ENCODE measurements at places on chromosomes 12 and 14.

- H3K36me3 ChIP-seq: no peaks in the 10 kb centered on the region
- H3K27me3 ChIP-seq: no peaks in the 10 kb centered on the region
- H3K4me1 ChIP-seq: no peaks in the 10 kb centered on the region
- no peak for DNase-seq
Observed at GRCh38 chr14:106487600-106487999, 961.2 kb downstream of the TMEM121 start.

GRCh38 chr12:108551535-108551934, 9.4 kb downstream of the SART3 start:
- no peak overlapping the region for H3K4me3 ChIP-seq
- DNase-seq: no peak
- peaks cover 63% of the 10 kb centered on the region for H3K36me3 ChIP-seq
- H3K27me3 ChIP-seq: no peaks in the 10 kb centered on the region
- no peak overlapping the region for H3K27ac ChIP-seq
- H3K4me1 ChIP-seq: no peaks in the 10 kb centered on the region

- DNase-seq: no peak
- no peak overlapping the region for H3K27ac ChIP-seq
- no peak overlapping the region for H3K4me3 ChIP-seq
Observed at GRCh38 chr12:100675432-100675831, 101.9 kb downstream of the GAS2L3 start.

DNA sequence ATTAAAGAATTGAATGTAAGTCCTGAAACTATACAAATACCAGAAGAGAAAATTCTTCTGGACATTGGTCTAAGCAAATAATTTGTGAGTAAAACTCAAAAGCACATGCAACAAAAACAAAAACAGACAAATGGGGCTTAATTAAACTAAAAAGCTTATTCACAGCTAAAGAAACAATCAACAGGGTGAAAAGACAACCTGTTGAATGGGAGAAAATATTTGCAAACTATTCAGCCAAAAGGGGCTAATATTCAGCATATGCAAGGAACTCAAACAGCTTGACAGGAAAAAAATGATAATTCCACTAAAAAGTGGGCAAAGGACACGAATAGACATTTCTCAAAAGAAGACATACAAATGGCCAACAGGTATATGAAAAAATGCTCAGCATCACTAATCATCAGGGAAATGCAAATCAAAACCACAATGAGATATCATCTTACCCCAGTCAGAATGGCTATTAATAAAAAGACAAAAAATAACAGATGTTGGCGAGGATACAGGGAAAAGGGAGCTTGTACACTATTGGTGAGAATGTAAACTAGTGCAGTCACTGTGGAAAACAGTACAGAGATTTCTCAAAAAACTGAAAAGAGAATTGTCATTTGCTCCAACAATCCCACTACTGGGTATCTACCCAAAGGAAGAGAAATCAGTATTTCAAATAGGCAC, 177.5 kb upstream of the RTL1 start:
- DNase-seq: no peak
- no peaks in the 10 kb centered on the region for H3K36me3 ChIP-seq
- no peak overlapping the region for H3K4me3 ChIP-seq
- peaks cover 11% of the 10 kb centered on the region for H3K4me1 ChIP-seq
- no peak overlapping the region for H3K27ac ChIP-seq
- H3K27me3 ChIP-seq: peaks cover 29% of the 10 kb centered on the region

- DNase-seq: no peak
- H3K27ac ChIP-seq: no peak overlapping the region
- H3K4me3 ChIP-seq: no peak overlapping the region
- no peaks in the 10 kb centered on the region for H3K27me3 ChIP-seq
- peaks cover 2% of the 10 kb centered on the region for H3K36me3 ChIP-seq
Observed at GRCh38 chr12:95014554-95014953, 11.1 kb upstream of the NDUFA12 start.

DNA sequence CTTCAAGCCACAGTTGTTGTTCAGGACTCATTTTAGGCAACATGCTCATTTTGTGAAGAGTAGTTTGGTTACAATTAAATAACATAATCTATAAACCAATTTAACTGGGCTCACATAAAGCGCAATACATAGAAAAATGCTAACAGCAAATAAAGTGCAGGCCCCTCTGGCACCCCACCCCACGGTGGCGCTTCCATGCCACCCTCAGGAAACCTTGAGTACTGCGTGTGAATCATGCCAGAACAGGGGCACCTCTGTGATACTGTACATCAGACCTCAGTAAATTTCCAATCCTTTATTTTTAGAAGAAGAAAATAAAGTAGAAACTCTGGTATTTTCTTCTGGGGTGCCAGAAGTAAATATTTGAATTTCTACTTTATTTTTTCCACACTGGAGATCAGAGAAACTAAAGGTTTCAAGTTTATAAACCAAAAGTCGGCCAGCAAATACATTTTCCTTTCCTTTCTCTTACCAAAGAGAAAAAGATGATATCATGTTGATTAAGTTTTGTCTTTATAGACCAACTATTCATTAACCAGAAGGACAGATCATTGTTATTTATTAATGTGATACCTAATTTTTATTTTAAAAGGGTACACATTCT, 316.8 kb downstream of the PAWR start:
- DNase-seq: no peak
- no peaks in the 10 kb centered on the region for H3K4me1 ChIP-seq
- H3K27me3 ChIP-seq: no peaks in the 10 kb centered on the region
- H3K27ac ChIP-seq: no peak overlapping the region
- no peaks in the 10 kb centered on the region for H3K36me3 ChIP-seq
- no peak overlapping the region for H3K4me3 ChIP-seq

DNA sequence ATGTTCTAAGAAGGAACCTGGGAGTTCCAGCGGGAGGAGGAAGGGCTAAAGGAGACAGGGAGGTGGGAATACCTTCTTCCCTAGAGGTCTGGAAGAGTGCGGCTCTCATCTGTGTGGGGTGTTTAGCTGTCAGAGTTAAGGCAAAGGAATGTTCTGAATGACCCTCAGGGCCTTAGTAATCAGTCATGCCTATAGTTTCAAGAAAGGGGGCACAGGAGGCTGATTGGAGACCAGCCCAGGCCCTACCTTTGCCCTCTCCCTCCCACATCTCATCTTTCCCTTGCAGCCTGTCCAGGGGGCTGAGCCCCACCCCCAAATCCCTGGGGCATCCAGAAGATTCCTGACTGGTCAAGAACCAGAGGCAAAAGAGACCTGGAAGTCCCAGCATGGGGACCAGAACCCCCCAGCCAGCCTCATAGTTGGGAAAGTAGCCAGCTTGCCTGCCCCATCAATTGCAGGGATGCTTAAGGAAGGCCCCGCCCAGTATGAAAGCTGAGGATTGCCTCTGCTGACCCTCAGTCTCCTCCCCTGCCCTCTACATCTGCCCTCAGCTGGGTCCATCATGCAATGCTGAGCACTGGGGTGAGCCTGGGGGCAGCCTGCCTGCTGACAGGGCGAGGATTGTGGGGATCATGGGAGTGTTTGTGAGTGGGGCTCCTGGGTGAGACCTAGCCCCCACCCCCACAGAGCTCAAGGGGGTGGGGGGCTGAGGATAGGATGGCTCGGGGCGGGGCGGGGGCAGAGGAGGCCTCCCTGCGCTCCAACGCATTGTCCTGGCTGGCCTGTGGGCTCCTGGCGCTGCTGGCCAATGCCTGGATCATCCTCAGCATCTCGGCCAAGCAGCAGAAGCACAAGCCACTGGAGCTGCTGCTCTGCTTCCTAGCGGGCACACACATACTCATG, 1.8 kb downstream of the GPR162 start:
- no peak for DNase-seq
- H3K27ac ChIP-seq: no peak overlapping the region
- no peak overlapping the region for H3K4me3 ChIP-seq
- H3K36me3 ChIP-seq: no peaks in the 10 kb centered on the region
- peaks cover 54% of the 10 kb centered on the region for H3K4me1 ChIP-seq
- no peaks in the 10 kb centered on the region for H3K27me3 ChIP-seq

GRCh38 chr12:99453836-99454538, 193.6 kb upstream of the GARIN6 start:
- H3K27ac ChIP-seq: no peak overlapping the region
- no peaks in the 10 kb centered on the region for H3K4me1 ChIP-seq
- no peak overlapping the region for H3K4me3 ChIP-seq
- DNase-seq: no peak

DNA sequence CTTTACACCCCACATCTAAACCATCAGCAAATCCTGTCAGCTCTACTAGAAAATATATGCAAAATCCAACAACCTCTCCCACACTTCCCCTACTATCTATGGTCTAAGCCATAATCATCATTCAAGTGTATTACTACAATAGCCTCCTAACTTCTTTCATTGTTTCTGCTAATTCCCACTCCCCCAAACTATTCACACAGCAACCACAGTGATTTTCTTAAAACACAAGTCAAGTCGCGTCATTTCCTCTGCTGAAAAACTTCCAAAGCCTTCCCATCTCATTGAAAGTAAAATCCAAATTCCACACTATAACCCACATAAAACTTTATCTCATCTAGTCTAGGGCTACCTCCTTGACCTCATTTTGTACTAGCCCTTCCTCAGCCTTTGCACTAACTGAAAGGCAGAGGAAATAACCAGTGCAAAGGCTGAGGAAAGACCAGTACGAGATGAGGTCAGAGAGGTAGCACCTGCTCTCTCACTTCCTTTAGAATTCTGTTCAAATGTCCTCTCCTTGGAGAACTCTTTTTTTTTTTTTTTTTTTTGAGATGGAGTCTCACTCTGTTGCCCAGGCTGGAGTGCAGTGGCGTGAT, 65.5 kb upstream of the MDM1 start:
- DNase-seq: no peak
- peaks cover 2% of the 10 kb centered on the region for H3K4me1 ChIP-seq
- no peak overlapping the region for H3K4me3 ChIP-seq

GRCh38 chr14:69079188-69079742, 73.7 kb downstream of the DCAF5 start:
- H3K36me3 ChIP-seq: peaks cover 57% of the 10 kb centered on the region
- H3K4me3 ChIP-seq: no peak overlapping the region
- H3K27me3 ChIP-seq: no peaks in the 10 kb centered on the region
- no peak overlapping the region for H3K27ac ChIP-seq
- DNase-seq: no peak
- peaks cover 2% of the 10 kb centered on the region for H3K4me1 ChIP-seq

DNA sequence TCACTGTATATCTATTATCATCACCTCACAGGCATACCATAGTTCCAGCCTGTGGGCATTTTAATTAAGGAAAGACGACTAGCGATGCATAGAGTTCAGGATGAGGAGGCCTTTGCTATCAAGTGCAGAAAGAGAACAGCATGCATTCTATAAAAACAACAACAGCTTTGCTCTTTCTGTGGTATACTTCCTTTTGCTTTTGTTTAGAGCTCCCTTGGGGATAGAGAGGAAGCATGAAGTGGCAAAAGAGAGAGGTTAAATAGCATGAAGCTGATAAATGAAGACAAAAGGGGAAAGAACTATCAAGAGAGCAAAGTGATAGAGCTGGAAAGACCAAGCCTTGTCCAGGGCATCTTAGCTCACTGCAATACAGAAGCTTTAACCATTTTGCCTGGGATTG, 23.5 kb downstream of the IFNG-AS1 start:
- peaks cover 8% of the 10 kb centered on the region for H3K4me1 ChIP-seq
- no peak overlapping the region for H3K4me3 ChIP-seq
- no peaks in the 10 kb centered on the region for H3K36me3 ChIP-seq
- H3K27me3 ChIP-seq: no peaks in the 10 kb centered on the region
- no peak for DNase-seq

DNA sequence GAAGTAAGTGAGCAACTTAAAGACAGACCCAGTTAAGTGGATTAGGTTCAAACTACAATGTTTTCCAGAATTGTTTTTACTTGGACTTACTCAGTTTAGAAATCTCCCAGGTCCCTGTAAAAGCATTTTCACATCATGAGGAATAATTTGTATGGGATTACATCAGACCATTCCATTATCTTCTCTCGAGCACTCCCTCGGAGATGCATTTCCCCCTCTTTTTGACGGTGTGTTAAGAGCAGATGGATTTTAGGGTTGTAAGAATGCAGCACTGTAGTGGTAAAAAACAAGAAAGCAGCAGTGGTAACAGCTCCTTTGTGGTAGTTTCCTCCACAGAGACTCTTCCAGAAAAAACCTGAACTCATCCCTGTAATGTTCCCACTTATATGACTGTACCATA, 488.4 kb downstream of the BCAT1 start:
- no peak overlapping the region for H3K4me3 ChIP-seq
- DNase-seq: no peak
- peaks cover 4% of the 10 kb centered on the region for H3K4me1 ChIP-seq
- no peaks in the 10 kb centered on the region for H3K27me3 ChIP-seq
- no peak overlapping the region for H3K27ac ChIP-seq

DNA sequence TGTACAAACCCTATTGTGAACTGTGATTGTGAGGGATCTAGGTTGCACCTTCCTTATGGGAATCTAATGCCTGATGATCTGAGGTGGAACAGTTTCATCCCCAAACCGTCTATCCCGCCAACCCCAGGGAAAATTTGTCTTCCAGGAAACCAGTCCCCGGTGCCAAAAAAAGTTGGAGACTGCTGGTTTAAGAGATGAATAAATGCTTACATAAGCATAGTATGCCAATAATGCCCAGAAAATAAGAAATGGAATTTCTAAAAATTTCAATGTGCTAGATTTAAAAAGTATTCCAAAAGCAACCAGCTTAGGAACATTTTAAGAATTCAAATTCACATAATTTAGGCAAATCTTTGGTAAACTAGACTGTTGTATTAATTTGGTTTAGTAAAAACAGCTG, 5.4 kb upstream of the RNU6-8 start:
- no peaks in the 10 kb centered on the region for H3K4me1 ChIP-seq
- no peak overlapping the region for H3K4me3 ChIP-seq
- no peaks in the 10 kb centered on the region for H3K27me3 ChIP-seq
- DNase-seq: no peak
- no peaks in the 10 kb centered on the region for H3K36me3 ChIP-seq

- no peaks in the 10 kb centered on the region for H3K36me3 ChIP-seq
- H3K4me1 ChIP-seq: peaks cover 2% of the 10 kb centered on the region
- H3K4me3 ChIP-seq: no peak overlapping the region
- no peak overlapping the region for H3K27ac ChIP-seq
- no peaks in the 10 kb centered on the region for H3K27me3 ChIP-seq
Observed at GRCh38 chr14:61503167-61503801, 181.9 kb downstream of the PRKCH start.

GRCh38 chr14:22218728-22219127, 370.3 kb downstream of the DAD1 start:
- no peak overlapping the region for H3K4me3 ChIP-seq
- no peaks in the 10 kb centered on the region for H3K36me3 ChIP-seq
- DNase-seq: no peak
- H3K27me3 ChIP-seq: no peaks in the 10 kb centered on the region
- H3K27ac ChIP-seq: no peak overlapping the region

- peaks cover 4% of the 10 kb centered on the region for H3K4me1 ChIP-seq
- DNase-seq: peak; percentile 62
- H3K36me3 ChIP-seq: no peaks in the 10 kb centered on the region
- H3K4me3 ChIP-seq: peak overlapping the region; percentile 89
Observed at GRCh38 chr14:102516531-102517391, 7.2 kb upstream of the ANKRD9 start.

GRCh38 chr14:88621100-88621499, 58.3 kb downstream of the ZC3H14 start:
- DNase-seq: no peak
- peaks cover 4% of the 10 kb centered on the region for H3K4me1 ChIP-seq
- H3K27ac ChIP-seq: no peak overlapping the region
- H3K36me3 ChIP-seq: no peaks in the 10 kb centered on the region
- H3K4me3 ChIP-seq: no peak overlapping the region
- no peaks in the 10 kb centered on the region for H3K27me3 ChIP-seq

GRCh38 chr12:85759623-85760022, 76.6 kb downstream of the RASSF9 start:
- no peak for DNase-seq
- no peaks in the 10 kb centered on the region for H3K36me3 ChIP-seq
- H3K27me3 ChIP-seq: no peaks in the 10 kb centered on the region
- H3K4me1 ChIP-seq: no peaks in the 10 kb centered on the region
- H3K4me3 ChIP-seq: no peak overlapping the region
- H3K27ac ChIP-seq: no peak overlapping the region

Data from neuronal stem cell (in vitro differentiated cells).